ENCODE measurements at places on chromosomes 12 and 14. TPM values are rescaled to one million over a fixed set of nuclear protein-coding genes. Genes with fewer than 3 reads are reported as not detected.

The GUCY2C gene
- not detected for total RNA-seq

The CATSPERB gene
- not detected for total RNA-seq

The KLRK1 gene
- not detected for total RNA-seq

The KLHL33 gene
- 0.05 TPM for total RNA-seq

The WNT1 gene
- not detected for total RNA-seq

The TMEM117 gene
- total RNA-seq: 25.6 TPM

The GPRC5A gene
- total RNA-seq: 0.42 TPM
